ENCODE measurements at places on chromosomes 5 and 9. TPM values are rescaled to one million over a fixed set of nuclear protein-coding genes. Genes with fewer than 3 reads are reported as not detected.

Gene EIF4E1B
- total RNA-seq, result not detected

Gene CTXN3
- not detected for total RNA-seq

Gene TSSK1B
- 0.46 TPM for total RNA-seq

Gene SNCB
- total RNA-seq, result not detected

Gene LCN15
- total RNA-seq, result not detected

Gene CD274
- total RNA-seq, result 4.8 TPM

Gene SLC25A2
- total RNA-seq, result 0.26 TPM

Gene FOXD4L3
- 0.10 TPM for total RNA-seq

Gene ANXA1
- total RNA-seq, result 658 TPM

Gene TCF7
- total RNA-seq, result 0.40 TPM

Gene NUP214
- 18.2 TPM for total RNA-seq

Gene TMEM8B
- total RNA-seq, result 7.0 TPM

Gene JAKMIP2
- 0.13 TPM for total RNA-seq

Gene SLC1A3
- total RNA-seq, result 20.0 TPM

Data from smooth muscle cell of the pulmonary artery (primary cell).